ENCODE measurements at places on chromosomes 2 and 18.
A peak's percentile ranks its signal among the peaks of the same experiment; 100 is the strongest.

DNA sequence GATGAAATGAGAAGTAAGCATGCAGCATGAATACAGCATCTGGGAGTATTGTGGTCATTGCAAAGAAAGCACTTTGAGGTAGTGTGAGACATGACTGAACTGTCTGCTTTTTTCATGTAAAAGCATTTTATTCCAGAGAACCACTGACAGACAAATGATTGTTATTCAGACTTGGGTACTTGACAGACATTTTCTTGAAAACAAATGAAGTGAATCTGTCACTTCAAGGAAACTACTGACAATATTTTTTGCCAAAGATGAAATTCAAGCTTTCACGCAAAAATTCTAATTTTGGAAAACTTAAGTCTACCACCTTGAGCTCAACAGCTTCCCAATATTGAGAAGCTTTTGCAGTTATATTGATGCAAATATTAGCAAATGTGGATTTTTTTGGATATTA, 255.7 kb downstream of the ARL6IP6 start:
- no peak for DNase-seq

DNA sequence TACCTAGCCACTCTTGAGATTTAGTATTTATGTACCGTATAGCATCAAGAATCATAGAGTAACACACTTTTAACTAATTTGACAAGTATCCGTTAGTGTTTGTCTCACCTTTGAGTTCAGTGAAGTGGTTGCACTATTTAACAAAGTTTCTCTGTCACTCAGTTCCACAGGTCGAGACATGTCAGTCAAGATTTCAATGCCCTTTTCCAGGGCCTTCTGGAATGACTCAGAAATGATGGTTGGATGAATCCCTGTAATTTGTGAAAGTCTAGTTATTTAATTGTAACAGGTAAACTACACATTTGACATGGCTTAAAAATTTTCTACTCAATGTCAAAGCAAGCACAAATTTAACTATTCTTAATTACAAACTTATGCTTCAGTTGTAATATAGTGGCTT, 9.7 kb downstream of the CCT4 start:
- no peak for DNase-seq

GRCh38 chr18:39341129-39341528, 1775.5 kb upstream of the CELF4 start:
- DNase-seq = no peak

GRCh38 chr2:47054868-47055267, 100.2 kb downstream of the STPG4 start:
- no peak for DNase-seq

DNA sequence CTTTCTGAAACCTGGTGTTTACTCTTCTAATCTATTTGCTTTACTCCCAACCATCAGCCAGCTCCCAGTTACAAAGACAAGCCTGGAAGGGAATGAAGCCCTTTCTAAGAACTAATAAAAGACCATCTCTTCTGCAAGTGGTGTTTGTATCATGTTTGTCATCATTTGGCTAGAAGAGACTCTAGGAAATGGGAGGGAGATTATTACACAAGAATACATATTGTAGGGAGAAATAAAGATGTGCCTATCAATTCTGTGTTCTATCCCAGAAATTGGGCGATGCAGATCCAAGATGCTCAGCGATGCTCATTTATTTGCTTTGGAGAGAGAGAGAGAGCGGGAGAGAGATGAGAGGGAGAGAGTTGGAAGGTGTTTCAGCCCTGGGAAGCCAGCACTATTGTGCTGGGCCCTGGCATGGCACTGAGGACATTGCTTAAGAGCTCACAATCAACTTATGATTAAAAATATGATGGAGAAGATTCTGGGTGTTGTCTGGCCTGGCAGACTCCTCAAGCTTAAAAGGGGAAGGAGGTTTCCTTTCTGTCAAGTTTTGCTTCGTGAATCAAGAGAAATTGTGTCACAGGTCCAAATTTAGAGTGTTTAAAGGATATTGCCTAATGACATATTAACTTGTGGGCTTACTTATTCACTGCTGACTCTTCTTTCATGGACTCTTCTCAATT, 41.8 kb upstream of the AFF3 start:
- DNase-seq = no peak

GRCh38 chr2:30315391-30316063, 84.2 kb downstream of the LBH start:
- no peak for DNase-seq

DNA sequence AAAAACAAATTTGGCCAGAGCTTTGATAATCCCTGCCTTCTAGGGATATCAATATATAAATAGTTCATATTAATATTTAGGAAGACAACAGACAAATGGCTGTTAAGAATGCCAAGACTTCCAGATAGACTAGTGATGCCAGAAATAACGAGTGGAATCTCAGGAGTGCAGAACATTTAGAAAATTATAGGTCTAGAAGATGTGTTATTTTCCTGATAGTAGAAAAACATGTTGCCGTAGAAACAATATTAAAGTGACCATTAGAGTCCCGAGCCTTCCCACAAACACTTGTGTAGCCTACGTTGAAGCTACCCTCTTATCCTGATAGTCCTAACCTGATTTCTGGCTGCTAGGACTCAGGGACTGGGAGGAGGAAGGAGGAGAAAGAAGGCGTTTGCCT, 54.3 kb upstream of the ITGA6 start:
- DNase-seq = no peak

DNA sequence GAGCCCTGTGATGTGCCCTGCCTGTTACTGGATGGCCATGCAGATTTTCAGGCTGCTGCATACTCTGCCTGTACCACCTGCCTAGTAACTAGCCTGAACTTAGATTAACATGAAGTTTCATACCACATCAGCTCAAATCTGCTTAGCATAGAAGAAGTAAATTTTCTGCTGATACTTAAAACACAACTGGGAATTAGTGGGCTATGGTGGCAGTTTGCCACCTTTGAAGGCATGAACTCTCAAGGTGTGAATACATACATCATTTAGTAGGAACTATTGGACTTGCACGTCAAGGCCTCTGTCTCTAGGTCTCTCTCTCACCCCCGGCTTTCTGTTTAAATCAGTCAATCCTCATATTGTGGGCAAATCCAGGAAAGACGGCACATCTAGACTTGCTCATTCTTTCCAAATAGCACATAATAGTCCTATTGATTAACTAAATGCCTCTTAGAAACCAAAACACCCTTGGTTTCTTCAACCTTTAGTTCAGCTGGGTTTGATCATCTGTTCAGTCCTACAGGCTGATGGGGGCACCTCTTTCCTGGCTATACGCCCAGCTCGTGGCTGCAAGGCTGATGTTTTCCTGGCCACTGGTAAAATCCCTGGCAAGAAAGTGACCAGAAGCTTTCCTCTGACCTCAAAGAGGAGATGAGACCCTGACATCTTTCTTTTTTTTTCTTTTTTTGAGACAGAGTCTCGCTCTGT, 58.4 kb downstream of the ALPK2 start:
- DNase-seq = no peak

DNA sequence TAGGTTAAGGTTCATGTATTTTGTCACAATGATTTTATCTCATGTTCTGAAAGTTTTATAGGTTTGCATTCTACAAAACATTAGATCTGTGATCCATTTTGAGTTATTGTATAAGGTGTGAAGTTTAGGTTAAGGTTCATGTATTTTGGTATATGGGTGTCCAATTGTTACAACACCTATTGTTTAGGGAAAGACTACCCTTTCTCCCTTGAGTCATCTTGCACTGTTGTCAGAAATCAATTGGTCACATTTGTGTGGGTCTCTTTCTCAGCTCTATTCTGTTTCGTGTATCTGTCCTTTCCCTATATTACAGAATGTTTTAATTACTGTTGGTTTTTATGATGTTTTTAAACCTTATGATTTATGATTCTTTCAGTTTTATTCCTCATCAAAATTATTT, 192.3 kb downstream of the MCFD2 start:
- no peak for DNase-seq

- no peak for DNase-seq
Observed at GRCh38 chr2:104855221-104856085, 1.5 kb downstream of the POU3F3 start.

- no peak for DNase-seq
Observed at GRCh38 chr2:85490861-85491755, 47.9 kb upstream of the MAT2A start.

- no peak for DNase-seq
Observed at GRCh38 chr2:85134896-85135659, 1.9 kb downstream of the TCF7L1 start.

GRCh38 chr18:8253944-8254343, 355.3 kb upstream of the RAB12 start:
- no peak for DNase-seq

GRCh38 chr2:150292807-150293206, 194.7 kb downstream of the RND3 start:
- DNase-seq = no peak

DNA sequence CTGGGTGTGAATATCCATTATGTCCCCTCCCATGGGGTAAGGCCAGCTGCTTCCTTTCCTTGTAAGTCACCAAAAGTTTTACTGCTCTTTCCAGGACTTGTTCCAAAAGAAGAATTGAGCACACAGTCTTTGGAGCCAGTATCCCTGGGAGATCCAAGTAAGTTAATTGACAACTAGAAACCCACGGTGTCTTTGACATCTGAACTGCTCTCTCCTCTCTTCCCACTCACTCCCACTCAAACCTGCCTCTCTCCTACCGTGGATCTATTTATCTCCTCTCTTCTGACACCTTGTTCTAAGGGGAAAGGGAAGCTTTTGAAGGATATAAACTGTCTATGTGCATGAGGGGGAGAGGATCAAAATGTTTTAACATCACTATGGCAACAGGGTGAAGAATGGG, 86.7 kb downstream of the VIT start:
- DNase-seq = no peak

- DNase-seq = peak; percentile 4
Observed at GRCh38 chr2:177106212-177106611, 106.4 kb upstream of the HNRNPA3 start.

- DNase-seq = no peak
Observed at GRCh38 chr2:173214213-173214612, 138.6 kb downstream of the MAP3K20 start.

DNA sequence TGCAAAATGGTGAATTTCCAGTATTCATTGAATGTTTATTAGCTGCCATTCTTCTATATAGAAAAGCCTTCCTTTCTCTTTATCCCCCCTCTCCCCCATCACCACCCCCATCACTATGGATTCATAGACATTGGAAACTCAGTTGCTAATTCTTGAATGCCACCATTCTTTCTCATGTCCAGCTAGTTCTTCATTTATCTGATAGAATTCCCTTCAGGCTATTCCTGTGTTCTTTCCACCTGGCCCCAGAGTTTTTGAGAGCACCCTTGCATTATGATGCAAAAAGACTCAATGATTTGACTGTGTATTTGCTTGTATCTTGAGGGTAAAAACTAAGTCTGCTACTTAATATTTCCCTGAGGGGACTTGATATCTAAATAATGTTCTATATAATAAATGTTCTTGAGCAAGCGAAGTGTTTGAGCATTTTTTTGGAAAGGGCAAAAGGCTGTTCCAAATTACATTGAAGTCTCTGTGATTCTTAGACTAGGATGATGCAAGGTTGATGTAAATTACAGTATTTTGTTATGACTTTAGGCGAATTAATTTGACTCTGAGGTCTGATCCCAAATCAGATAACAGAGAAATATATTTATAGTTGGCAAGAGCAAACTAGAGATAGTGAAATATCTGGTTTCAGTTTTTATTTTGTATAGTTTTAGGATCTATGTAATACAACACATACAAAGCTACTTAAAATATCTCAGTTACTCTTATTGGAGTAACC, 18.8 kb upstream of the SOS1 start:
- DNase-seq = no peak

DNA sequence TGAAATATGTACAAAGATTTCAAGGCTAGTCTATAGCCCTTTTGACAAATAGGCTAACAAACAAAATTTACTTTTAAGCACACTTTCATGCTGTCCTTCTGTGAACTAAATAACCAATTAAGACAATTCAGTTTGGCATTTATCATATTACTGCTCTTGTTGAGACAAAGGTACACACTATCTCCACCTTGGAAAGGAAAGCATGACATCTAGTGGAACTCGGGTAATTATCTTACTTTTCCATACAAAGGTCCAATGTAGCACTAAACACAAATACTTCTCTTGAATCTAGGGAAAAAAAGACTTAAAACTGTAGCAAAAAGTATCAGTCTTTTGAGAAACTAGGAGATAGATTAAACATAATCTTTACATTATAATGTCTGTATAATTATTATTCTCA, 125.0 kb upstream of the CD226 start:
- peak; percentile 35 for DNase-seq

DNA sequence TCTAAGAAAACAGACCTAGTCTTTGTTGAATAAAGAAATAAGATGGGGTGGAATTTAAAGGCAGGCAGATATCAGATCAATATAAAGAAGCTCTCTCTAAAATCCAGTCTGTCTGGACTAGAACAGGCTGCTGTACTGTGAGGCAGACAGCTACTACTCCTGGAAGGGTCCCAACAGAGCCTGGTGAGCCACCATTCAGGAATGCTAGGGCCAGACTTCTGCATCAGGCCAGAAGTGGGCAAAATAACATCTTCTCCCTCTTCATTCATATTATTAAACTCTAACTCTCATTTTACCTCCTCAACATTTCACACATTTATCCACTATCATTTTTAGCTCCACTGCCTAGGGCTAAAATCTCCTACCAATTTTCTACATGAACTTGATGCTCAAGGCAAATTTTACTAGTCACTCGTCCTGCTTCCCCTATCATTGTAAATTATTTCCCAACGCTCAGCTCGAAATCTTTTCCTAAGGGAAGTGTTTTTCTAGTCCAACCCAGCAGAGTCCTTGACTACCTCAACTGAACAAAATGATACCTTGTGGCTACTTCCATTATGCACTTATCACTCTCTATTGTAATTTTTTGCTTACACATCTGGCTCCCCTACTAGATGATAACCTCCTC, 45.2 kb upstream of the GLS start:
- peak; percentile 88 for DNase-seq

DNA sequence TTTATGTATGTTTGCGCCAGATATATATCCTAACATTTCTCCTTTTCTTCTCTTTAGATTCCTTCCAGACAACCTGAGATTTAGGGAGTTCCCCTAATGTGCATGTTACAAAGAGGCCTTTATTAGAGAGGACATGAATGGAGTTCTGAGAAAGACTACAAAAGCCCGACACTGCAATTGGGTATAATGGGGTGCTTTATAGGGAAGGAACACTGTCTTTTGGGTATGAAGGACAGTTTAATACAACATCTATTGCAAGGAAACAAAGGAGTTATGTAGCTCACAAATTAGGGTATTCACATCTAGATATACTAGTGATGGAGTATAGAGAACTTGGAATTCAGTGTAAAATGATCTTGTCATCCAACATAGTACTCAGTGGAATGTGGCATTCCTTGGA, 383.8 kb downstream of the FIGN start:
- no peak for DNase-seq

GRCh38 chr2:113007250-113007649, 2.0 kb downstream of the IL36A start:
- DNase-seq = no peak

GRCh38 chr2:224574423-224575084, 10.6 kb downstream of the CUL3 start:
- DNase-seq = no peak
